ENCODE measurements at places on chromosomes 12 and 14.

DNA sequence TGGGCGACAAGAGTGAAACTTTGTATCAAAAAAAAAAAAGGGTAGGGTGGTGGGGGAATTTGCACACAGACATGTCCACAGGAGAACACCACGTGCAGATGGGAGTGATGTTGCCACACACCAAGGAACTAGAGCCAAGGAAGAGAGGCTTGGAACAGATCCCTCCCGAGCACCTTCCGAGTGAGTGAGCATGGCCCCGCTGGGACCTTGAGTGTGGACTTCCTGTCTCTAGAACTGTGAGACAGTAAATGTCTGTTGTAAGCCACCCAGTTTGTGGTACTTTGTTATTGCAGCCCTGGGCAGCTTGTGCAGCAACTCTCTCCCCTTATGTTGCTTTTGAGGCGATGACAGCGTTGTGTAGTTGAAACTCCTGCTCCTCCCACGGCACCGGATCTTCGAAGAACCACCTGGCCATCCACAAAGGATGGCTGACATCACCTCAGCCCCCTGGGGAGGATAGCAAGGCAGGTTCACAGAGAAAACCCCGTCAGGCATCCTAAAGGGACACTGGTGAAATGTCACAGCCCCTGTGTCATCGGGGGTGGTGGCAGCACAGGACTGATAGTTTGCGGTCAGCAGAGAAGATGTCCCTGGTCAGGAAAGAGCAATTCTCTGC, 54.7 kb upstream of the PLEKHG3 start:
- DNase-seq: no peak

GRCh38 chr14:51954657-51955056, 34.7 kb upstream of the RTRAF start:
- no peak for DNase-seq

DNA sequence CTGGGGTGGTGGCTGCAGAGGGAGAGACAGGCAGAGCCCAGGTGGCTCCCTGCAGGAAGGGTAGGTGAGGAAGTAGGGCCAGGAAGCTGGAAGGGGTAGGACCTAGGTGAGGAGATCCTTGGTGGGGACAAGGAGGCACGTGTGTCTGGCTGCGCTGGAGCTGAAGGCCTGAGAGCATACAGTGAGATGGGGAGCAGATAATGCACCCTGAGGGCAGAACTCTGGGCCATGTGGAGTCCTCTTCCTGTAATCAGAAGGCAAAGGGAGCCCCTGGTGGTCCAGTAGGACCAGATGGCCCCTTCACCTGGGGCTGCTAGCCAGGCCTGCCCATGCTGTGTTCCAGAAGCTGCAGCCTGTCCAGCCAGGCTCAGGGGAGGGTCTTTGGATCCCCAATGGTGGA, 15.3 kb upstream of the KRT80 start:
- DNase-seq: no peak

GRCh38 chr14:26265170-26265685, 332.6 kb downstream of the NOVA1 start:
- DNase-seq: no peak

DNA sequence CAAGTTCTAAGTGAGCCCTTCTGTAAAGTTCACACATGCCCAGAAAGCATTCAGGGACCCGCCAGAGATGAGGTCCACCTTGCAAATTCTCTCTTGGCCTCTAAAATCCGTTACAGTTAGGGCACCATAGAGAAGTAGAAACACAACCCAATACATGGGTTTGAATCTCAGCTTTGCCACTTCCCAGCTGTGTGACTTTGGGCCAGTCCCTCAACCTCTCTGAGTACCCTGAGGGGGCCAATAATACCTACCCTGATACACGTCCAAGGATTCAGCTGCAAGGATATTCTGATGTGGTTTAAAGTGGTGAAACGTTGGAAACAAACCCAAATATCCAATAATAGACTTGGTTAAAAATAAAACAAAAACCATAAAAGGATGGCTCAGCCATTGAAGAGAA, 11.7 kb downstream of the LHX5 start:
- DNase-seq: no peak

DNA sequence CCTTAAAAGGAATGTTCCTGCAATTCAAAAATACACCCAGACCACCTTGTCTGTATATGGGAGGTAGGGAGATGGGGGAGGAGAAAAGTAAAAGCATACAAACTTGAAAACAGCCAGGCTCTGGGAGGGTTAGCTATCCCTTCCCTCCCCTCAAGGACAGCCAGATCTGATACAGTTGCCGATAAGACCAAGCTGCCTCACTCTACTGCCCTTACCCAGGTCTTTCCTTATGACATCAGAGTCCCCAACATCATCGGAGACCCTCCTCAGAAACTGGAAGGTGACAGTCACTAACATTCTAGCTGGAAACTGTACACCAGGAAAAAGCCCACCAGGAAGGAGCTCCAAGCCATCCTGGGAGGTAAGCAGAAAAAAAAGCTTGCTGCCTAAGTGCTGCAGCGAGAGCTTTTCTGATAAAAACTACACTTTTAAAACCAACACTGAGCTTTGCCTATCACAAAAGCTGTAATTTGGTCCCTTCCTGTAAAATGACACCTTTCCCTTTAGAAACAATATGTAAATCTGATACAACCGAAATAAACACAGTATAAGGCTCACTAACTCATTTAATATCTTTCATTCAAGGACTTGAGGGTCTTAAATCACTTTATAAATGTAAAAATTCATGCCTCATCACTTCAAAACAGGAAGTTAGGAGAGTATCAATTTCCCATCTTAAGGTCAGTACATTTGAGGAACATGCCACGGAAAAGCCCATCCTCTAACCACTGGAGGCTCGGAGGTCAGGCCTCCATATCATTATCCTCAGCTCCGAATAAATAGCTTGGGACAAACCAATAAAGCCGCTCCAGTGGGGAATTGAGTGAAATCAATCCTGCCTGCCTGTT, 20.4 kb upstream of the PLEKHH1 start:
- no peak for DNase-seq

DNA sequence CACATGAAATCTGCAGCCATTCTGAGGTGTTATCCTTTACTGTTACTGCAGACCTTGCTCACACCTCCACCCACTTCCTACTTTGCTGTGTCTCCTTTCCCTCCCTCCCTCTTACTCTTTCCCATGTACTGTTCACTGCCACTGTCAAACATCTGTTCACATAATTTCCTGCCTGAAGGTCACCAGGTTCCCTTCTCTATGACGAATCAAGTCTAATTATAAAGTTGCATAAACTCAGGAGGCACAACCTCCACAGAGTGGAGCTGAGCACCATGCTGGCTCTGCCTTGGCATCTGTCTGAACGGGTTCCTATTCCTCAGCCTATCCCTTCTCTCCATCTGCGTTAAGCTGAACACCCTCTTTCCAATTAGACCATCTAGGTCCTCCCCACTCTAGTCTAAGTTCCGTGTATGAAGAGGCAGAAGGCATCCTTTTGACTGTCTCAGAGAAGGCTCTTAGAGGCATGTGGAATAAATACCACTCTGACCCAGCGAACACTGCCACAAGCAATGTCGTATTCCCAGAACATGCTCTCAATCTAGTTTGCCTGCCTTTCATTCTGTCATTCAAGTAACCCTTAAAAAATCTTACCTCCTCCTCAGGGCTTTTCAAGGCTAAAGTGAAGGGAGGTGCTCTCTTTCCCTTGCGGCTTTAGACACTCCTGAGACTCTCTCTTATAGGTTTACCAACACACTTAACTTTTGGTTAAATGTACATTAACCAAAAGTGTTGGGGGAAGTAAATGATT, 48.7 kb downstream of the ACADS start:
- no peak for DNase-seq

- DNase-seq: no peak
Observed at GRCh38 chr12:119340578-119340977, 6.0 kb downstream of the CCDC60 start.

GRCh38 chr14:97887690-97888089, 1090.5 kb downstream of the VRK1 start:
- no peak for DNase-seq

DNA sequence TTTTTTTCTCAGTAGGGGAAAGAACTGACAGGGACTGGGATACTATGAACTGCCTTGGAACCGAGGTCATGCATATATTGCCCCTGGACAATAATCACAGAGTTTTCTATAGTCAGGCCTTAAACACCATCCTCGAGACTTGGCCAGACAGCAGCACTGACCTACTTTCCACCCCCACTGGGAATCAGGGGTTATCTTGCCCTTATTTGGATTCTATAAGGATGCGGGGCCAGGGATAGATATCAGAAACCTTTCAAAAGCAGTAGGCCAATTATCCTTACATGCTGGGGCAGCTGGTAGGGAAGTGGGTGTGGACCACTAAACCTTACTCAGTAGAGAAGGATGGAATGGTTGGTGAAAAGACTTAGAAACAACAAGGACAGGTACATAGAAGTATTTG, 2.0 kb downstream of the ZNF219 start:
- no peak for DNase-seq

DNA sequence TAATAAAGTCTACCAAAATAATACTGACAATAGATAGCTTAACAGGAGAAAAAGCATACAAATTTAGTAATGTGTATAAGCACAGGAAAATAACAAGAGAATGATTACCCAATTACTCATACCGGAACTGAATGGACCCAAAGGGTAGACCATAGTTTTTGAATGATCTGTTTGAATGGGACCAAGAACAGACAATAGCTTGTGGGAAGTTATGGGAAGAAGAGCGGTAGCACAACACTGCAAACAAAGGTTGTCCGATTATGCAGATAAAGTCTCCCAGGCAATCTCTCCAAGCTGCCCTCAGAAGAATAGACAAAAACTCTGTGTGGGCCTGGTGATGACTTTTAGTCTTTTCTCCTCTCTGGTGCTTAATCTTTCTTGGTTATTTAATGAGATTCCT, 96.6 kb upstream of the NEDD1 start:
- DNase-seq: no peak

GRCh38 chr12:52527121-52527800, 7.1 kb upstream of the KRT5 start:
- DNase-seq: no peak

DNA sequence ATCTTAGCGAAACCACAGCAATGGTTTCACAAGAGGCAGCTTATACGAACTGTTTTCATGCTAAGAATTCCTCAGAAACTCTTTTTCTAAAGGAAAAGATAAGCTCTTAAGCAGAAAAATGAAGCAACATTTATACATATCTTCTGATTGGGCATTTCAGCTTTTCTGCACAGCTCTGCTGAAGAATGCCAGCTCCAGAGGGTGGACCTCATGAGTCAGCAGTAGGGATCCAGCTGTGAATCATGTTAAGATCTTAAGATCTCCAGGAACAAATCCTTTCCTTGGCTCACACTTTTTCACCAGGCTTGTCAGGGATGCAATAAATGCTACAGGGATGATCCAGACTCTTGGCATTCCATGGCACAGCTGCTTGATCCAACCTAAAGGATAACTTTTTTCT, 477.1 kb upstream of the CCDC196 start:
- no peak for DNase-seq

- DNase-seq: no peak
Observed at GRCh38 chr14:38862366-38862765, 240.7 kb downstream of the SEC23A start.

DNA sequence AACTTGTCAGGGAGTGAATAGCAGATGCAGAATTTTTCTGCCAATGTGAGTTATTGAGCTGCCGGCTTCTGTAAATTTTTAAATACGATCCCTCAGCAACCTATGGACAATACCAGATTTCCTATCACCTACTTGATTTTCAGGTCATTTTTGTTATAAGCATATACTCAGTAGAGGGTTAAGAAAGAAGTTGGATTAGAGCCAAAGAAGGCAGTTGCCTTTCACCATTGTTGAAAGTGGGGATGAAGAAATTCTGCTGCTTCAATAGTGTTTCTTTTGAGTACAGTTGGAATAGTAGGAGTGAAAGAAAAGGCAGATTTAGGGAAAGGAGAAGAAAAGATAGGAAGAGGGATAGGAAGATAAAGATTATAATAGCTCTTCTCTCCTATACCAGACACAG, 197.1 kb downstream of the ATP23 start:
- DNase-seq: no peak

- no peak for DNase-seq
Observed at GRCh38 chr12:94329366-94329765, 130.3 kb downstream of the CEP83 start.

GRCh38 chr14:44795725-44796124, 166.0 kb downstream of the KLHL28 start:
- no peak for DNase-seq

DNA sequence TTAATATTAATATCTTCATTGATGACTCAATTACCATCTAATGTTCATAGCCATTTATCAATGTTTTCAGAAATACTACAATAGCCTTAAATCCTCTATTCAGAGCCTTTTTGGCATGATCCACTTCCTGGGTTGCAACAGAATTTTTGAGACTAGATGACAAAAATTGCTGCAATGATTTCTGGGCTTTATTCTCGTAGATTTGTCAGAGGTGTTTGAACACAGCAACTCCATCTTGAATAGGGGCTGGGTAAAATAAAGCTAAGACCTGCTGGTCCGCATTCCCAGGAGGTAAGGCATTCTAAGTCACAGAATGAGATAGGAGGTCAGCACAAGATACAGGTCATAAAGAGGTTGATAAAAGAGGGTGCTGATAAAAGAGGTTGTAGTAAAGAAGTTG, 165.8 kb upstream of the CNOT2 start:
- no peak for DNase-seq

DNA sequence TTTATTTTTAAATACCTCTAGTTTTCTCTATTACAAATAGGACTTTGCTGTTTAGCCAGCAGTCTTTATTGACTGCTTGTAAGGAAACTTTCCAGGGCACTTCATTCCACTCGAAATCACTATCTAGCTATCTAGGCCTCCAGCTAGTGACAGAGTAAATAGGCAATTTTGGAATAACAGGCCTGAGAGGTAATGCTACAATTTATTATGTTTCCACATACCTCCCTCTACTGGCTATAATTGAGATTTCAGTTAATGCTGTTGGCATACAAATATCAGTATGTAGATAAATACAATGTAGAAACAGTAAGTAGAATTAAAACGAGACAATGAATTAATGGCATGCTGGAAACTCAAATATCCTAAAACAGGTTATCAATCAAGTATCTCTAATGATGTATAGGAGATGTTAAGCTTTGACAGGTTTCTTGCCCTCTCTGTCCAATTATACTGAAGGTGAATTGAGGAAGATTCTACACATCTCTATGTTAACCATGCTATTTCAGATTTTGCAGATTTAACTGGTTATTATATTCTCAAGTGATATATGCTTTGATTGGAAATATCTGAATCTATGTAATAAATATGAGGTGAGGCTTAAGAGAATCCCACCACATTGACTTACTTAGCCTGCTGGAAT, 7.2 kb downstream of the DTD2 start:
- no peak for DNase-seq

GRCh38 chr12:49556391-49557186, 11.4 kb downstream of the MCRS1 start:
- no peak for DNase-seq

GRCh38 chr12:31629756-31630732, 29.4 kb upstream of the ETFBKMT start:
- no peak for DNase-seq

GRCh38 chr12:124419292-124420040, 124.6 kb downstream of the RFLNA start:
- no peak for DNase-seq

- no peak for DNase-seq
Observed at GRCh38 chr12:63301311-63301710, 150.3 kb upstream of the AVPR1A start.

- no peak for DNase-seq
Observed at GRCh38 chr12:56278905-56279304, 12.2 kb downstream of the COQ10A start.

GRCh38 chr14:86799244-86799647, 1193.7 kb downstream of the GALC start:
- no peak for DNase-seq

Data from effector CD8-positive, alpha-beta T cell (primary cell).